NCI-H446 (cell line): ENCODE measurements at places on chromosomes 7 and 10.

DNA sequence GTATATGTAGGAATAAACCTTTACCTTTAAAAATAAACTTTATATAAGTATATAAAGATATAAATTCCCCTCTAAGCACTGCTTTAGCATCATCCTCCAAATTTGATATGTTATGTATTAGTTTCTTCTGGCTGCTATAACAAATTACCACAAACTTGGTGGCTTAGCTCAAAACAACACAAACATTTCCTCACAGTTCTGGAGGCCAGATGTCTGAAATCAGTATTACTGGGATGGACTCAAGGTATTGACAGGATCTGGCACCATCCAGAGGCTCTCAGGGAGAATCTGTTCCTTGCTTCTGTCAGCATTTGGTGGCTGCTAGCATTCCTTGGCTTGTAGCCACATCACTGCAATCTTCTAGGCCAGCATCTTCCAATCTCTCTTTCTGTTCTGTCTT is 6.7 kb upstream of the SCRN1 start:
- no peak for DNase-seq

GRCh38 chr7:98168181-98168903 is 42.9 kb upstream of the BHLHA15 start:
- DNase-seq, result peak; percentile 5

- DNase-seq, result no peak
These were observed 13.9 kb upstream of the DRGX start for GRCh38 chr10:49409755-49410154.

- DNase-seq, result peak; percentile 68
These were observed 63.6 kb upstream of the BMPER start for GRCh38 chr7:33841705-33842129.

DNA sequence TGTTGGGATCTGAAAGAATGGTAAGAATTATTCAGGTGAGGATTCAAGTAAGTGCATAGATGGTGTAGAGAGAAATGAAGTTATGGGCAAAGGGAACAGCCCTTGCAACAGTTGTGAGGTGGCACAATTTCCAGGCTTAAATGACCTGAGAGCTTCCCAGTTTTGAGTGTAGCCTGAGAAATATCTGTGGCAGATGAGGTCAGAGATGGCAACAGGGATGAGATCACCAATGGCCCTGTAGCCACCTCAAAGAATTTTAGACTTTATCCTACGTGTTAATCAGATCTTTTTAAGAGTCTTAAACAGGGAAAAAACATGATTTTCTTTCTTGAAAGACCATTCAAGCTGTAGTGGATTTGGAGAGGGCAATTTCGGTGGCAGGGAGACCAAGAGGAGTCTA is 1.9 kb upstream of the NRF1 start:
- no peak for DNase-seq

GRCh38 chr7:40836218-40836617 is 701.4 kb downstream of the SUGCT start:
- no peak for DNase-seq

DNA sequence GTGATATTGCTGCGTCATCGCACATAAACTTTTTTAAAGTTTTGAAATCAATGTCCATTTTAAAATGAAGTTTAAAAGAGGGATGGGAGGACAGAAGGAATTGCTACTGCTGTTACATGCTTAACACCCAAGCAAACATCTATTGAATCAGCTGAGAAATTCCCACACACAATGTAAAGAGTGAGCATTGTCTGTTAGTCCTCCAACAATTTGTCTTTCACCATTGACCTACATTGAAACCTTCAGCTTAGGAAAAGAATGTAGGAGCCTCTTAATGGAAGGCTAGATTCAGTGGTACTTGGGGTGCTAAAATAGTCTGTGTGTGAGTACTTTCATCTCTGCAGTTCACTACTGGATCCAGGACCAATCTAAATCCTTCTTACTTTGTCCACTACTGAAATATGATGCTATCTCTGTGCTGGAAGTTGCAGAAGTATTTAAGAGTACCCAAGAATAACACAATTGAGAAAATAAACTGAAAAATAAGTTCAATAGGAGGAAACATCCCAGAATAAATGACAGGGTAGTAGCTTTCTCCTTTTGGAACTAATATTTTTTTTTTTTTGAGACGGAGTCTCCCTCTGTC is 23.8 kb upstream of the FBXW4 start:
- DNase-seq, result no peak

DNA sequence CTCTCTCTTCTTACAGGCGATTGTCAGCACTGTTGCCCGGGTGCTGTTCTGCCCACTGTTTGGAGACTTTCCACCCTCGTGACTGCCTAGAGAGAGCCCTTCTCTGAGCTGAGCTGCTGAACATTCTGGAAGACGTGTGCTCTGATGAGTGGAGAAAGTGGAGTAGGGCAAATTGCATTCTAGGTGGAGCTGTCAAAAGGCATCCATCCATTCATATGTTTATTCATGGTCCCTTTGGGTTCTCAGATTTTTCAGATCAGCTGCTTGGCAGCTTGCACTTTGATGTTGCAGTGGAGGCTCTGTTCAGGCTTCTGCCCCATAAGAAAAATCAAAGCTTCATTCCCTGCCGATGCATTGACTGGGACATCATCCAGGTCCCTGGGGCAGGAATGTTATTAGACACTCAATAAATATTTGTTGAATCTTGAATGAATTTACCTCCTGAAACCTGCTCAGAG is 120.7 kb upstream of the EEPD1 start:
- no peak for DNase-seq

GRCh38 chr10:72337039-72337629 is 17.6 kb downstream of the DNAJB12 start:
- DNase-seq, result peak; percentile 65

GRCh38 chr10:48653347-48653746 is 31.3 kb upstream of the WDFY4 start:
- DNase-seq, result no peak

DNA sequence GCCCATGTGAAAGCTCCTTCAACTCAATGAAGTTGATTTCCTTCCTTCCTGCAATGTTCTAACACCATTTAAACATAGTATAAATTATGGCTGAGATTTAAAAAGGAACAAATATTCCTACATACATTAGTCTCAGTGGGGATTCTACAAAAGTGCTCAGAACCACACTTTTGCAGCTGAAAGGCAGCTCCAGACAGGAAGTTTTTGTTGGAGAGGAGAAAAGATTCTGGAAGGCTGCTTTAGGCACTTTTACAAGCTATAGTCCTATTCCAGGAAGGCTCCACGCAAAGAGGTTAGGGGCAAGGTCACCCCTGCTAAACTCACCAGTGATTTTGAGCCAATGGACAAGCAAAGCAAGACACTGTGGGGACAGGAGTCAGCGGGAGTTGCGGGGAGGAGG is 179.2 kb upstream of the CDCA7L start:
- no peak for DNase-seq

DNA sequence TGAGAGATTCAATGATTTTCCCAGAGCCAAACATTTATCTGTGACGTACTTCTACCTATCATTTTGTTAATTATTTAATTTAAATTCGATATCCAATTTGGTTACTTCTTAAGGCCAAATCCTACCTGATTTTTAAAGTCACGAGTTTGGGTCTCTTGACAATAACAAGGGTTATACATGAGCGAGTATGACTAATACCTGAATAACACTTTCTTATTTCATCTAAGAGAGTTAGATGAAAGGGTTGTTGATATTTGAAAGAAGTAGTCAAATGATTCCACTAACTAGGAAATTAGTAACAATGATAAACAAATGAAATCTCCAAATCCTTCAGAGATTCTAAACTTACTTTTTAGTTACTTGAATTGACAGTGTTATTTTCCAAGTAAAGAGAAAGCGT is 1086.9 kb downstream of the XPNPEP1 start:
- no peak for DNase-seq

DNA sequence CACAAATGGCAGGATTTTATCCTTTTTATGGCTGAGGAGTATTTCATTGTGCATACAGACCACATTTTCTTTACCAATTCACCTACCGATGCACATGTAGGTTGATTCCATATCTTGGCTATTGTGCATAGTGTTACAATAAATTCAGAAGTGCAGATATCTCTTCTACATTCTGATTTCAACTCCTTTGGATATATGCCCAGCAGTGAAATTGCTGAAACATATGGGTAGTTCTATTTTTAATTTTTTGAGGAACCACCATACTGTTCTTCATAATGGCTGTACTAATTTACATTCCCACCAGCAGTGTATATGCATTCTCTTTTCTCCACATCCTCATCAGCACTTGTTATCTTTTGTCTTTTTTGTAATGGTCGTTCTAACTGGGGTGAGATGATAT is 1290.3 kb downstream of the XPNPEP1 start:
- DNase-seq, result no peak
